NCI-H2081 (cell line): ENCODE measurements at places on chromosomes 11 and 22.

DNA sequence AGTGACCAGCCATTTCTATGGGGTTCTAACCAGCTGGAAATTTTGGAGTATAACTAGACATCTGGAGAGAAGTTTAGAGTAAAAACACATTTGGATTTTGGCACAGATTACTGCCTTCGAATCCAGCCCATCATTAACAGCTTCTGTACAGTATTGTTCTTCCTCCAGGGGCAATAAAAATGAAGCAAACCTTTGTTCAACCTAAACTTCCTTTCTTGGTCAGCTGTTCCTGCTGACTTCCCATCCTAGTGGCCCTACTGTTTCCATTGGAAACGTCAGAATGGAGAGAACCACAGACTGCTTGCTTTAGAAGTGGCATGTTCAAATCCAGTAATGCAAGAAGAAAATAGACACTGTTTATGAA, 203.7 kb upstream of the MTMR2 start:
- DNase-seq: peak; percentile 27

GRCh38 chr11:31687256-31687655, 123.9 kb downstream of the PAX6 start:
- DNase-seq: no peak

DNA sequence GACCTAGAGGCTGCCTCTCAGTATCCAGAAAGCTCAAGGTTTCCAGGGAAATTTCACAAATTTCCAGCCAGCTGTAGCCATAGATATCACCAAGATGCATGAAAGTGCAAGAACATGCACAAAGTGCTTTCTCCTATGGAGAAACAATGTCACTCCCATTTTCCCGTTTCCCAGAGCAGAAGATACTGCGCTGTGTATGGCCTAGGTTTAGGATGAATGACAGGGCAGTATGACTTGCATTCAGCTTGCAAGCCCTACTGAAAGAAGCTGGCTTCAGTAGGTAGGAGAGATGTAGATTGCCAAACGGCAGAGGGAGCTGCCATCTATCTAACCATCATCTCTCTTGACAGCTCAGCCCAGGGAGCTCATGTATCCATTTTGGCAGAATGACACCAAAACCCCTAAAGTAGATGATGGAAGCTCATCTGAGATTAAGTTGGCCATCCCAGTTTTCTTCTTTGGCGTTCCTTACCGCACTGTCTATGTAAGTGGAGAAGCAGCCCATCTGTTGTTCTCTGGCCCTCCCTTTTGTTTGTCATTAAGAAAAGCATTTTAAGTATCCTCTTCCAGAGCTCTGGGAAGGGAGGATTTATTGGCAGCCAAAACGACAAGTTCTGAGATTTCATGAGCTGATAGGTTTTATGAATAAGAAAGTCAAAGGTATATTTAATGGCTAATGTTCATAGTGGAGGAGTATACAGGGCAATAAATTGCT, 4.6 kb downstream of the TECTA start:
- DNase-seq: no peak

DNA sequence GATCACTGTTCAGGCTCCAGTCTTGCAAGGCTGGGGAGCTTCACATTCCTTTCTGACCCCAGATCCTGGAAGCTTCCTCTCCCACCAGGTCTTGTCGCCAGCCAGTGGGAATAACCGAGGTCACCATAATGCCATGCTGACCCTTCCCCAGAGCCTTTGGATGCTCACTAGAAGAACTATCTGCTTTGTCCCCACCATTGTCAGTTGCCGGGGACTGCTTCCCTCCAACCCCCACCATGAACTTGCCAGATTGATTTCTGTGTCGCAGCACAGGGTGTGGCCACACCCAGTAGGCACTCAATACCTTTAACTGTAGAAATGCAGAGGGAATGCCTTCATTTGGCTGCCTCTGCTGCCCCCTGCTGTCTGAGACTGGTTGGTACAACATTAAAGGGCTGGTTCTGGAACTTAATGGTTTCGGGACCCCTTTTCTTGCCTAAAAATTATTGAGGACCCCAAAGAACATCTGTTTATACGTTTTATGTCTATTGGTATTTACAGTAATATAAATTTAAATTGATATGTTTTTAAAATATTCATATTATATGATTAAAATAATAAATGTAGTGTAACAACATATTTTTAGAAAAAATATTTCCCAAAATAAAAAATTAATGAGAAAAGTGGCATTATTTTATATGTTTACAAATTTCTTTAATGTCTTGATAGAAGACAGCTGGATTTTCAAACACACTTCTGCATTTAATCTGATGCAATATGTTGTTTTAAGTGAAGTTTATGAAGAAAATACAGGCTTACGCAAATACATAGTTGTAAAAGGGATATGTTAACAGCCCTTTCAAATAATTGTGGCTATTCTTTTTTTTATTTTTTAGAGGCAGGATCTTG, 6.7 kb upstream of the GDPD5 start:
- peak; percentile 66 for DNase-seq

GRCh38 chr11:124583781-124584180, 14.0 kb downstream of the OR8A1 start:
- DNase-seq: peak; percentile 2

GRCh38 chr11:110631551-110631950, 80.7 kb downstream of the ARHGAP20 start:
- DNase-seq: no peak

DNA sequence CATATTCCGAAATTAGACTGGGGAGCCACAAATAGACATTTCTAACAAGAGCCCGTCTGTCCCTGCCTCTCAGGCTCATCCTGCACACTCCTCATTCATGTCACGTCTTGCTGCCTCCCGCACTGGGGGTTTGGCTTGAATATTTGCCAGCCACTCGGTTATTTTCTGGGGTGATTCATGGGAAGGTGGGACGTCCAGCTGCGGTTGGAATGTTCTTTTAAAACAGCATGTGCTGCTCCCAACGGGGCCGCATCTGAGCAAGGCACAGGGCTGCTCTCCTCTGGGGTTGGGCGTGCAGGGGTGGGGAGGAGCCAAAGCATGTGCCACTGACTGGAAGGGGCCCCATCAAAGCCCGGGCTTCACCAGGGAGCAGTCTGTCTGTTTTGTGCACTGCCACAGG, 25.9 kb upstream of the SLC5A4 start:
- no peak for DNase-seq

GRCh38 chr22:26804911-26805539, 147.6 kb downstream of the MIAT start:
- no peak for DNase-seq

GRCh38 chr11:45777127-45777969, 27.6 kb upstream of the SLC35C1 start:
- DNase-seq: no peak

- DNase-seq: no peak
Observed at GRCh38 chr11:44198146-44198724, 102.8 kb downstream of the EXT2 start.

DNA sequence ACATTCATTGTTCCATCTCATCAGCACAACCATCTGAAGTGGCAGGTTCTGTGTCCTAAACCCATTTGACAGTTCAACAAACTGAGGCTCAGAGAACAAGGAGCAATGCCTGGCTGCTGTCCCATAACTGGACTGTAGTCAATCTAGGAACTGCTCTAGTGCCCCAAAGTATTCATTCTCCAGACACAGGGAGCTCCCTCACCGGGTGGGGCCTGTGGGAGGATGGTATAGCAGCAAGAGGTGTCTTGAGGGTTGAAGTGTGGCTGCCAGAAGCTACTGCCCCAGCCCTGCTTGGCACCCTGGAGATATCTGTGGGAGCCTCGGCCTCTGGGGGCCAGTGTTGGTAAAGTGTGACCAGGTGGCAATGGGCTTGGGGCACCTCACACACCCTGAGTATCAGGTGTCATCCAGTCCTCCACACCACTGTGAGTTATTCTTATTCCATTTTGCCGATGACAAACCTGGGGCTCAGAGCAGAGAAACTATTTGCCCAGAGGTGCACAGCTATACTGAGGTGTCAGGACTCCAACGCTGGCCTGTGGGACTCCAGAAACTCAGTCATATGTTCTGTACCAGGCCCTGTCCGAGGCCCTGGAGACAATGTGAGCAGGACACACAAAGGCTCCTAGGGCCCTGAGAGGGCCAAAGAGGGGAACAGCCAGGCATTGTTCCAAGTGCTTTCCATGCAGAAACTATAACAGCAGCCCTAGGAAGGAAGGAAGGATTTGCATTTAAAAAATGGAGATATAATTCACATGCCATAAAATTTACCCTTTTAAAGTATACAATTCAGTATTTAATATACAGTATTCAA, 46.0 kb upstream of the KLHL35 start:
- DNase-seq: no peak

GRCh38 chr11:62487738-62488551, 58.7 kb downstream of the AHNAK start:
- no peak for DNase-seq

DNA sequence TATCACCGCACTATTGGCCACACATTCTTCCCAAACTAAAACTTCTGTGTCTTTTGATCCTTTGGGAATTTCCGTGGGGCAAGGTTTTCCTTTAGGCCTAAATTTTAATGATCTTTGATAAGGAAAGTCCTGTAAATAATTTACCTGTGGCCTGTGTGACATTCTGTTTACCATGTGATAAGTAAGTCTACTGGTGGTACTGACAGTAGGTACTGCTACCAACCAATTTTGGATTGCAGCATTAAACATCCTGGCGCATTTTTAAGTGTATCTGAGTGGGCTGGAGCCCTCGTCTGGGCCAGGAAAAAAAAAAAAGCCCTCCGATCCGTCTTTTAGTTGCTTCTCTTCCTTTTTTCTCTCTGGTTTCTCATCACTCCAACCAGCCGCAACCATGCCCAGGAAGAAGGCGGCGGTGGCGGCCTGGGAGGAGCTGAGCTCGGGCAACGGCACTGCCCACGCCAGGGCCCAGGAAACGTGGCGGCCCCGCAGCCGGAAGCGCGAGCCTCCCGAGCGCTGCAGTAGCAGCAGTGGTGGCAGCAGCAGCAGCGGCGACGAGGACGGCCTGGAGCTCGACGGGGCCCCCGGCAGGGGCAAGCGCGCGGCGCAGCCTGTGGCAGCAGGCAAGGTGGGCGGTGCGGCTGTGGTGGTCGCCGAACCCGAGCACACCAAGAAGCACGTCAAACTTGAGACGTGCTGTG, 33.6 kb downstream of the ASRGL1 start:
- DNase-seq: no peak

GRCh38 chr22:21933910-21934309, 18.7 kb downstream of the PPM1F start:
- DNase-seq: no peak

DNA sequence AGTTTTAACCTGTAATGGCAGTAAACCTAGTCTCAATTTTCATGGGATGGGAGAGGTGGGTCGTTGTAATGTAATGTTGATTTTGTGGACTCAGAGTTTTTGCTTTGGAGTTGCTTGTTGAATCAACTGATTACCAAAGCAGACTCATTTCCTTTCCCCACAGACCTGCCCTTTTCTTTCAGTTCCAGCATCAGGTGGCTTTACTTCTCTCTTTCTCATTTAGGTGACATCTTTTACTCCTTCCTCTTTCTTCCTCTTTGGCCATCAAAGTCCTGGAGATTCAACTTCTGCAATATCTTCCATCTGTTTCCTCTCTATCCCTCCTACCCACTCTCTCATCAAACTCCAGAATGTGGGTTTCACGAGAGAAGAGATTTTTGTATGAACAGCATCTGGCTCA, 313.9 kb downstream of the TMEM135 start:
- DNase-seq: no peak

DNA sequence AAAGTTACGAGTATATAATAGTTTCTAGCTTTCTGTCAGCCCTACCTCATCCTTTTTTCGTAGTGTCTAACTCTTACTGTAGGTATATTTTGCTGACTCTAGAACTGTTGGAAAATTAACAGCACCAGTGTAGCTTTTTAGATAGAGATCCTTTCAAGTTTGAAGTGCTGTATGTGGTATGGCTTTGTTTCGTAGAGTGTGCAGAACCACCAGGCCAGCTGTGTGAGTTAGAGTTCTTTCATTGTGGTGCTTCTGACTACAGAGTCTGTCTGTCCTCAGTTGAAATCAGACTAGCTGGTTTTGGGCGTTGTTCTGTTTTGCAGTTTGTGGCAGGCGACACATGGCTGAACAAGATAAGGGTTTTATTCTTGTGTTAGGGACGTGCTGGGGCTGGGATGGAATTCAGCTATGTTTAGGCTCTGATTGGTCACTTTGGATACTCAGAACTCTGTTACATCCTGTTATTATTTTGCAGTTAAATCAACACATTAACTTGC, 3.2 kb downstream of the ARHGEF12 start:
- DNase-seq: no peak

DNA sequence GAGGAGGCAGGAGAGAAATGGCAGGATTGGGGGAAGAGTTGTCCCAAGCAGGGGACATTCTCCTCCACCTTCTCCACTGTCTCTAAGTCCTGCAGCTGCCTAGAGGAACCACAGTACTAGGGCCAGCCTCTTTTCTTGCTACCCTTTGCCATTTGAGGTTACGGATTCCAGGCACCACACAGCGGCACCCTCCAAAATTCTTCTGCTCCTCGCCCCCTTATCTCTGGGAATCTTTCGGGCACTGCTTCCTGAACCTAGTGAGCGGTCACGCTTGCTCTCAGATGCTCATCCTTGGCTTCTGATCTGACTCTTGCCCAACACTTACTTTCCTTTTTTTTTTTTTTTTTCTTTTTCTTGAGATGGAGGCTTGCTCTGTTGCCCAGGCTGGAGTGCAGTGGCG, 26.6 kb upstream of the XBP1 start:
- DNase-seq: no peak

DNA sequence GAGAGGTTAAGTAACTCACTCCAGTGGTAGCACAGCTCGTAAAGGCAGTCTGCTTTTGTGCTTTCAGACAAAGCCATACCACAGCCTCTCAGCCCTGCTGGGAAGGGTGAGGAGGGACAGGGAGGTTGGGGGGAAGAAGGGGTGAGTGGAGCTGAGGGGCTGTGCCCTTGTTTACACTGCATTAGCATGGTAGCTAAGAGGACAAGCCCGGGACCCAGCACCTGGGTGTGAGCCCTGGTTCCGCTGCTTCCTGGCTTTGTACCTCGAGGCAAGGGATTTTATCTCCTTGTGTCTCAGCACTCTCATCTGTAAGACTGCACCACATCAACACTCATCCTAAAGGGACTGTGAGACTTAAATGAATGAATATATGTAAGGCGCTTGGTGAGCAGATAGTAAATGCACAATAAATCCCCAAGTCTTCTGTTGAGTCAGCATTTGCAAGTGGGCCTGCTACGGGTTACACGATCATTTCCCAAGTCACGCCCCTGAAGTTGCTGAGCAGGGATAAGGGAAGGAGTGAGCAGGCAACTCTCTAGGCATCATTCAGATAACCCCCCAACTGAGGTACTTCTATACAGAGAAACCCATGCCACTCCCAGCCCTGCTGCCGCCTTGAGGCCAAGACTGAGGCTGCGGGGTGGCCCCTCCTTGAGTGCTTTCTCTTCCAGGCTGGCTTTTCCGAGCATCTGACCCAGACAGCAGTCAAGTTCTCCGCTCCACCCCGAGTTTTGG, 7.5 kb downstream of the RASD2 start:
- no peak for DNase-seq

- no peak for DNase-seq
Observed at GRCh38 chr22:27370269-27370668, 431.3 kb downstream of the MN1 start.

- no peak for DNase-seq
Observed at GRCh38 chr11:25899617-25900160, 432.2 kb upstream of the ANO3 start.

DNA sequence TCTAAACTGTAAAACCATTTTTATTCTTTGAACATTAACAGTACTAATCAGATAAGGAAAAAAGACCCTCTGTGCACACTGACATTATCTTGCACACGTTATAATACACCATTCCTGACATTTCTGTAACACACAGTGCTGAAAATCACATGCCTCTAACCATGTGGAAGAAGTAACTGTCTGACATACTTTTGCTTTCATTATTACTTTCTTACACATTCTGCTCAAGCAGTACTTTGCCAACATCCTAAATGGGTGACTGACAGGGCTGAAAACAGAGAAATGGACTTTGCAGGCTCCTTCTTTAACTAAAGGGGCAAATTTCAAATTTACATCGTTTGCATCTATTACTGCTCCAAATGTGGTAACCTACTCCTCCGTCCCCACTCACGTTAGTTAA, 22.8 kb upstream of the TP53AIP1 start:
- DNase-seq: no peak
